ENCODE measurements at places on chromosomes 12 and 14.

- no peak for DNase-seq
Measured at GRCh38 chr12:128790221-128790620, 33.5 kb downstream of the SLC15A4 start.

DNA sequence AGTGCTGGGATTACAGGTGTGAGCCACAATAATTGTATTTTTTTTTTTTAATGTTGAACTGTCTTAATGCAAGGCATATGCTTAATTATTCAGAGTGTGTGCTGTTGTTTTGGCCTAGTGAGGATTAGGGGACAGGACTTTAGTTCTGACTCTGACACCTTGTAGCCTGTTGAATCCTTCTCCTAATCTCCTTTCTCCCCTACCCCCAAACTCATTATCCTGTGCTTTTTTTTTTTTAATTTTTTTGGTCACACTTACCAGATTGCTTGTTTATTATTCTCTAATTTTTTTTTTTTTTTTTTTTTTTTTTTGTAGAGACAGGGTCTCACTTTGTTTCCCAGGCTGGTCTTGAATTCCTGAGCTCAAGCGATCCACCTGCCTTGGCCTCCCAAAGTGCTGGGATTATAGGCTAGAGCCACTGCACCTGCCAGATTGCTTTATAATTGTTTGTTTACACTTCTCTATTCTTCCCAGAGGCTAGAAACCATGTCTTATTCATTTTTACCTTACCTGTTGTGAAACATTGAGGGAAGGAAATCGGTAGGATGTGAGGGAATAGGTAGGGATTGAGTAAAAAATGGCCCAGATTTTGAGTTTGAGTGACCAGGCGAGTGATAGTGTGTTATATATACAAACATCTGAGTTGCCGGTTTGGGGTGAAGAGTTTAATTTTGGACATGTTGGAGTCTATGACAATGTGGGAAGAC lies 32.2 kb downstream of the DIP2B start:
- DNase-seq, result no peak

DNA sequence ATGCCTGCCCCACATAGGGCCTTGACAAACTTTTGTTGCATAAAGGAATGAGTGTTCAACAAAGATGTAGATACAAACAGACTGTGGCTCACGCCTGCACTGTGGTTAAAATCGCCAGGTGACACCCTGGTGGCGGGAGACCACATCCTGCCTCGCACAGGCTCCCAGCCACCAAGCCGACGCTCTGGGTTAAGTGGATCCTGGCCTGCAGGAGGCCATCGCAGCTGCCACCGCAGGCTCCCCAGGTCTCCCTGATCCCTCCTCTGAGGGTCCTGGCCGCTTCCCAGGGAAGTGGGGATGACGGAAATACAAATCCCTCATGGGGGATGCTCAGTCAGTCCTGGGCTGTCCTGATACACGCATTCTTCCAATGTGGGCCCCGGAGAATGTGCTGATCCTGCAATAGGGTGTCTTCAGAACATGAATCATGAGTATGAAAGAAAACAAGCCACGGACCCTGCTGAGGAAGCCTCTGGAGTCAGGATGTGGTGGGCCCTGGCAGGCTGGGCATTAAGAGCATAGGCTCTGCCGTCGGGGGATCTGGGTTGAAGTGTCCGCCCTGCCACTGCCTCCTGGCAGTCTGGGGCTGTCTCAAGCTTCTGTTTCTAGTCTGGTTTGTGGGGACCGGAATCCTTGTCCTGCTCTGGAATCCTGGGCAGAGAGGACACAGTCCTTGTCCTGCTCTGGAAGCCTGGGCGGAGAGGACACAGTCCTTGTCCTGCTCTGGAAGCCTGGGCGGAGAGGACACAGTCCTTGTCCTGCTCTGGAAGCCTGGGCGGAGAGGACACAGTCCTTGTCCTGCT lies 53.5 kb upstream of the BEGAIN start:
- peak; percentile 31 for DNase-seq

- DNase-seq, result no peak
Measured at GRCh38 chr12:2344885-2345284, 292.1 kb downstream of the CACNA1C start.

DNA sequence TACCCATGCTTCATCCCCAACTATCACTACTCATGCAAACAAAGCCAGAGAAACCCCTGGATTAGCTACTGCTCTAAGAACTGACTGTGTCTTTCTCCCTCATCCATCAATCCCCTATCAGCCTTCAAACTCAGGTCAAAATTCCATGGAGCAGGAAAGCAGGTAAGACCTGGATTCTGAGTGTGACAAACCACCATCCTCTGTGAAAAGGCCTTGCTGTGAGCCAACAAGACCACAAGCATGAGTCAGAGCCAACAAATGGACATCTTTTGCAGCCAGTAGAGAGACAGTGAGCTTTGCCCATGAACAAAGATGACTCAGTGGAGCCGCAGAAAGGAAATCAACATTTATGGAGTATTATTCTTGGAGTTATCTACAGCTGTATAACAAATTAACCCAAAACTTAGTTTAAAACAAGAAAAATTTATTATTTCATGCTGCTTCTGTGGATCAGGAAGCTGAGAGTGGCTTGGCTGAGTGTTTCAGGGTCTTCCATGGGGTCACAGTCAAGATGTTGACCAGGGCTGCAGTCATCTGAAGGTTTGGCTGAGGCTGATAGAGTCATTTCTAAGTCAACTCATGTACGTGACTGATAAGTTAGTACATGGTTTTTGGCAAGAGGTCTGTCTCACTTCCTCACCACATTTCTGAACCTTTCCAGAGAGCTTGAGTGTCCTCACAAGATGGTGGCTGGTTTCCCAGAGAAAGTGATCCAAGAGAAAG lies 61.1 kb downstream of the PITPNM2 start:
- DNase-seq, result no peak

DNA sequence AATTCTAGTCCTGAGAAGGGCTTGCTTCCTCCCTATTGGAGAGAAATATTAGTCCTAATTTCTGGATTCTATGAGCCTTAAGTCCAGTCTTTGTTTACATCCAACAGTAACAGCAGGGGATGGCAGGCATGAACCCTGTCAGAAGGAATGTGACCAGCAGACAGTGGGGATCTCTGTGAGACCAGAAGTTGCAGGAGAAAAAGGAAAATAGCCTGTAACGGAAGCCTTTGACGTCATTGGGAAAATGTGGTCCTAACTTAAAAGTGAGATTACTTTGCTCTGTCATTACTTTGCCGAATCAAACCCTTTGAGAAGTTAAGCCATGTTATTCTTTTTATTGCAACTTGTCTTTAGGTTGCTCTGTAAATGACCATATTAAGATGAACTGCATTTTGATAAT lies 218.2 kb upstream of the PRICKLE1 start:
- DNase-seq, result no peak

- no peak for DNase-seq
Measured at GRCh38 chr12:46071335-46071734, 81.0 kb upstream of the SCAF11 start.

DNA sequence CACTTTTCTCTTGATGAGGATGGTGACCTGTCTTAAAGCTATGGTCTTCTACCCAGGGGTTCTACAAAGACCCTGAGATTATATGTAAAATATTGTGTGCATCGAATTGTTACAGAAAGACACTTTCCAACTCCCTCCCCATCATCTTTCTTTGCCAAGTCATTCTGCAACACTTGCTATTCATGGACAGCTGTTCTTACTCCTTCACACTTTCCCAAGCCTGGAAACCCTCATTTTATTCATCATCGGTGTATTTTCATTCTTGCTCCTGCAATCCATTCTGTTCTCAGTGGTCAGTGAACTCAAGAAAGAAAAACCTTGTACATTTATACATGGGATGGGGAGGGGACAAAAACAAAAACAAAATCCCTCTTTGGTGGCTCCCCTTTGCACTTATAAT lies 90.5 kb upstream of the STXBP6 start:
- no peak for DNase-seq

DNA sequence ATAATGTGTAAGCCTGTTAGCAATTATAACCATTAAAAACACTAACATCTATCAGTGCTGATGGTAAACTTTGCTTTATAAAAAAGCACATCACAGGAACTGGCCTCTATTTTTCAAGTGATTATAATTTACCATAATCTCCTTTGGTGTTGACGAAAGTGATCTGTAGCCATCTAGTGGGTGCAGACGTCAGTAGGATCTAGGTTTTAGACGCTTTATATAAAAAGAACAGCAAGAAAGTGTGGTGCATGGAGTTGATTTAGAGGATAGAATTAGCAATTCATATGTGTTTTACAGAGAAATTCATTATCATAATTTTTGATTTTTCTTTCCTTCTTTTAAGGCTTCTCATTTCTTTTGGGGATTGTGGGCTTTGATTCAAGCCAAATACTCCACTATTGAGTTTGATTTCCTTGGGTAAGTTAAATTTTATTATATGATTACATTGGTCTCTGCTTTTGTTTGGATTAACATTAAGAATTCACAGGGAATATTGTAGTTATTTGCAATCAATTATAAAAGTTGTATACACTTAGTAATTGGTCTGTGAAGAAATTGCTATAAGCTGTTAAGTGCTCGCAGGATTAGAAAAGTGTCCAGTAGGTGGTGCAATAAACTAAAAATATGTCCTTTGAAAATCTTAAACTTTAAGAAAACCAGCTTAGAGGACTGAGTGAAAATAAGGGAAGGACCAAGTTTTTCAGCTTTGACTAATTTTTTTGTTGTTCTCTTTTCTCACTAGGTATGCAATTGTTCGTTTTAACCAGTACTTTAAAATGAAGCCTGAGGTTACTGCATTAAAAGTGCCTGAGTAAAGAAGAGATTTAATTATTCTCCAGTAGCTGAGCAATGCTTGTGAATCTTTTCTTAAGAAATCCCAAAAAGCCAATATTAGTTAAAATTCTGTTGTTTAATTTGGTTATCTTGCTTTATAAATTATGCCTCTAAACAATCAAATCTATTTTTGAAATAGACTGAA lies 59.5 kb downstream of the ETNK1 start:
- DNase-seq, result no peak

DNA sequence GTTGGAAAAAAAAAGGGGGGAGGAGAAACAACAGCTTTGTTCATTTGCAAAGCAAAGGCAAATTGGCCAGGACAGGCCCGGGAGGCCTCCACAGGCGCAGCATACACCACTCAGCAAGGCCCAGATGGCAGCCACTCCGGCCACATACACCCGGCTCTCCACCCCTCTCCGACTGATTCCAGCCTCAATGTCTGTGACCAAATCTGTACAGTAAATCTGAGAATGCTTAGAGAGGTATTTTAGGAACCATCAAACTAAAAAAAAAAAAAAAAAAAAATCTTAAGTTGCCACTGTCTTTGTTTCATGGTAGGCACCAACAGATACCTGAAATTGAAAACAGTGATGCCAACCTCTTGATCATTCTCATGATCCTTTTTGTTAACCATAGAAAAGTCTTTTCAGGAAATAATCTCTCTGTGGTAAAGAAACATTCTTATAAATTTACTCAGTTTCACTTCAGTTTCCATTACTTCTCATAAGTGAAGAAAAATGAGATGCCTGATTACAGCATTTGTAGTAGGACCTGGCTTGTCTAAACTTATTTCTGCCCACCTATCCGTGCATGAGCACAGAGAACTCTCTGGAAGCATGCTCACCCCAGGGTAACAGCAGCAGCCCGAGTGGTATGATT lies 20.2 kb downstream of the VPS37B start:
- DNase-seq, result no peak

DNA sequence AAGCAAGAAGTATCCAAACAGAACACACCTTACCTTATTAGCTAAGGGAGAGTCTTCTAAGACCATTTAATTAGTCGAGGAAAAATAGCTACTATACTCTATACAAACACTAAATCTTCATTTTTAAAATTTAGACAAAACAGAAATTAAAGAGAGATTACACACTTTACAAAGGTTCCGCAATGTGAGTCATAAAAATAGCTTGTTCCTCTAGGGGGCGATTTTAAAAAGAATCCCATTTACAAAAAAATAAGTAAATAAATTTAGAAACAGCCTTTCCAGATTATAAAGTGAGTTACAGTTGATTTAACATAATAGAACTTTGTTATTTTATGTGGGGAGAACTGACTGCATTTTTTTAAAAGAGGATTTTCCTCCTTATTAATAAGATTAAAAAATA lies 201.6 kb downstream of the PAX9 start:
- no peak for DNase-seq

DNA sequence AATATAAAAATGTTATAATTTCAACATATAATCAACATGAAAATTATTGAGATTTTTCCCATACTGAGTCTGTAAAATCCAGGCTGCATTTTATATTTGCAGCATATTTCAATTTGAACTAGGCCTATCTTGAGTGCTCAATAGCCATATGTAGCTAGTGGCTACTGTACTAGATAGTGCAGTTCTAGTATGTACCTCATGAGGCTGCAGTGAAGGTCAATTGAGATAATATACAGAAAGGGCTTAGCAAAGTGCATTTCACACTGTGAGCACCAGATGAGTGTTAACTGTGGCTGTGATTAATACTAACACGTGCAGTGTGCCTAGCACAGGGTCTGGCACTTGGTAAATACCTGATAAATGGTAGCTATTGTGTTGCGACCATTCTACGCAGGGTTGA lies 5.4 kb upstream of the SLC22A17 start:
- DNase-seq, result no peak

GRCh38 chr12:26297396-26298070 lies 102.2 kb downstream of the SSPN start:
- DNase-seq, result no peak

GRCh38 chr12:75635606-75636444 lies 124.4 kb upstream of the KRR1 start:
- DNase-seq, result no peak

GRCh38 chr14:72617391-72618031 lies 276.4 kb downstream of the DPF3 start:
- DNase-seq, result no peak

GRCh38 chr14:89524990-89525667 lies 108.1 kb upstream of the FOXN3 start:
- no peak for DNase-seq

DNA sequence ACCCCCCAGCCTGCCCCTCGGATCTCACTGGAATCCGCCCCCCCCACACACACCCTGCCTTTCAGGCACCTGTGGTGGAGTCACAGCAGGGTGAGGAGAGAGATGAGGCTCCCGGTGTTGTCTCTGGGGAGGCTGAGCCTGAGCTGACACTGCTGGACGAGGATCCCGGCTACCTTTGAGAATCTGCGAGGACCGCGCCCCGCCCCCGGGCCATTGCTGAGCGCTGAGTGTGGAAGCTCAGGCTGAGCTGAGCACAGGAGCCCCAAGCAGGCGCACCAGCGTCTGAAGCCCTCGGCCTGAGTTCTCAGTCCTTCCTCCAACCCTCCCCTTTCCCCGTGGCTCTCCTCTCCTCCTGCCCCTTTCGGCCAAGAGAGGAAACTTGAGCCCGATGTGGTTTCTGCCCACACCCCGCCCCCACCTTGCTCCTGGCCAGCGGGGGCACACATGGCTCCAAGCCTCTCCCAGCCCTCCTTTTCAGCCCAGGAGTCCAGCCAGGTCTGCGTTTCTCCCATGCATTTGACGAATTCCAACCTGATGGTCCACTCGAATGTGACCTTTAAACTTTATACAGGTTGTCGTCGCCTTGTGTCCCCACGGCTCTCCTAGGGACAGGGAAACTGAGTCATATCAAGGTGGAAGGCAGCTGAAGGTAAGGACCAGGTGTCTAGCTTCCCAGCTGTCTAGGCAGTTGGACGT lies at the start of gene NFE2:
Gene NFE2 (minus strand): TSS at position 284 of the 696 bp plus-strand sequence. CDS start 5,767 bp downstream, outside the sequence.
- no peak for DNase-seq

DNA sequence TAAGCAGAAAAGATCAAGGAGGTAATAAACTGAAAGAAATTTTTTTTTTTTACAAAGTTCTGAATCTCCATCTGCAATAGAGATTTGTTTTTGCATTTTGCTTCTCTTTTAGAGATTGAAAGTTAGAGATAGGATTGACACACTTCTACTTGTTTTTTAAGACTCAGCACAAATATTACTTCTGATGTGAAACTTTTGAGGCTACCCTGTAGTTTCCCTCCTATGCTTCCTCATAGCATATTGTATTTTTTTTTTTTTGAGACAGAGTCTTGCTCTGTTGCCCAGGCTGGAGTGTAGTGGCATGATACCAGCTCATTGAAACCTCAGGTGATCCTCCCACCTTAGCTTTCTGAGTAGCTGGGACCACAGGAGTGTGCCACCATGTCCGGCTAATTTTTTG lies 32.1 kb upstream of the SGPP1 start:
- no peak for DNase-seq
